MG63 (cell line): ENCODE measurements at places on chromosomes 6 and 20.

DNA sequence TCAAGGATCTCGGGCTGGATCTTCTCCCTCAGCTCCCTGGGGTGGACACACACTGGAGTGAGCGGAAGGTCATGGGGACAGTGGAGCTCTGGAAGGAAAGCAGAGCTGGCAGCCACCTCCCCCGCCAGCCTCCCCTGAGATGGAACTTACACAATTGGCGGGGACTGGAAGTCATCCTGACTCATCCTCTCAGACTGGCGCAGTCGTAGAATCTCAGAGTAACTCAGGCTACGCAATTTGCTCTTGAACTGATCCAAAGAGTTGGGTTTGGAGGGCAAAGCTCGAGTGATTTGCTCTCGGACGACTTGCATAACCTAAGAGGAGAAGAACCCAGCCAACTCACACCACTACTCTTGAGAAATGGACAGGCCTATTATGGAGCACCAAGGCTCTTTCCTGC lies 34.8 kb downstream of the ELMO2 start:
- DNase-seq, result no peak

DNA sequence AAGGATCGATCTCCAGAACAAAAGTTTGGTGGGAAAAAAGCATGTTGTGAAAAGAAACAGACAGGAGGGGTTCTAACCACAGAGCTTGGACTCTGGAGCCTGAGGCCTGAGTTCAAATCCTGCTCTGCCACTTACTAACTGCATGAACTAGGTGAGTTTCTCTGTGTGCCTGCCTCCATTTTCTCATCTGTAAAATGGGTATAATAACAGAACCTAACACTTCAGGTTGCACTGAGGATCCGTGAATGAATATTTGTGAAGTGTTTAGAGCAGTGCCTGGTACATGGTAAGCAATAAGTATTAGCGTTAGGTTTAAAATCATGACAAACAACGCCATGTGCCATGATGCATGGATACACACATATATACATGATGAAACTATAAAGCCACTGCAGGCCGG lies 36.6 kb downstream of the TTLL9 start:
- DNase-seq, result no peak

DNA sequence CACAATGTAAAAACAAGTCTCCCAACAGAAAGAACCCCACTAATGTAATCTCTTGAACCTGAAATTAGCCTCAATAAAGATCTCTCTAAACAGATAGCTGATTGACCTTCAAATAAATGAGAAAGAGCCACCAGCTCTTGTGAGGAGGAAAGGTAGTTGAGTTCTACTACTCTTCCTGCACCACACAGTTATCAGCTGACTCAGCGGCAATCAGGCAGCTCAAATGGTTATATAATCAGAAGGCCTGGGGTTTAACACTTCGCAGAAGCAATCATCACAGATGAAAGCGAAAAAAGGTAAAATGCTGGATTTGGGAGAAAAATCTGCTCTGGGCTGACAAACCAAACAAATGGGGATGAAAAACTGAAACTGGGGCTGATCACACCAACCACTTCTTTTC lies 91.8 kb downstream of the CHD6 start:
- no peak for DNase-seq

DNA sequence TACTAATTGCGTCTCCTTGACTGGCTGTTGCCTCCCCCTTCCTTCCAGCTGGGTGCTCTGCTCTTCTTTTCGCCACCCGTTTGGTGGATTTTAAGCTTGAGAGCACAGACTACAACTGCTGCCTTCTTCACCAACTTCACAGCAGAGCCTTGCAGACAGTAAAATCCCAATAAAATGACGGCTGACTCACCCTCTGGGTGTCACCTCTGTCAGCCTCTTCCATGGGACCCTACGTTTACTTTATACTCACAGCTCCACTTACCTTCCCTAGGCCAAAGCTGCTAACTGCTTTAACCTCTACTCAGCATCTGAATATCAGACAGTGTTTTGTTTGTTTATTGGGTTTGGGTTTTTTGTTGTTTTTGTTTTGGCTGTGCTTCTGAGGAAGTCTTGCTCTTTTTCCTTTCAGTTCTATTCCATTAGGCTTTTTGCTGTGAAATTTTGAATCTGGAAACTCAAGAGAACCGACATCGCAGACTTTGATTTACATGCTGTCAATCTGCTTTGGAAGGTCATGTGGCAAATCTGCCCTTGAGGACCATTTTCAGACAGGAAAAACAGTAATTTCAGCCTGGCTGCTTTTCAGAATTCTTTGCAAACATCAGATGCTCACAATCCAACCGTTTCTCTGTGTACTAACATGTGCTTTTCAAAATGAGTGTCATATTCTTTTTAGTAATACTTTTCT lies 2.4 kb downstream of the AGPAT4 start:
- DNase-seq, result no peak

DNA sequence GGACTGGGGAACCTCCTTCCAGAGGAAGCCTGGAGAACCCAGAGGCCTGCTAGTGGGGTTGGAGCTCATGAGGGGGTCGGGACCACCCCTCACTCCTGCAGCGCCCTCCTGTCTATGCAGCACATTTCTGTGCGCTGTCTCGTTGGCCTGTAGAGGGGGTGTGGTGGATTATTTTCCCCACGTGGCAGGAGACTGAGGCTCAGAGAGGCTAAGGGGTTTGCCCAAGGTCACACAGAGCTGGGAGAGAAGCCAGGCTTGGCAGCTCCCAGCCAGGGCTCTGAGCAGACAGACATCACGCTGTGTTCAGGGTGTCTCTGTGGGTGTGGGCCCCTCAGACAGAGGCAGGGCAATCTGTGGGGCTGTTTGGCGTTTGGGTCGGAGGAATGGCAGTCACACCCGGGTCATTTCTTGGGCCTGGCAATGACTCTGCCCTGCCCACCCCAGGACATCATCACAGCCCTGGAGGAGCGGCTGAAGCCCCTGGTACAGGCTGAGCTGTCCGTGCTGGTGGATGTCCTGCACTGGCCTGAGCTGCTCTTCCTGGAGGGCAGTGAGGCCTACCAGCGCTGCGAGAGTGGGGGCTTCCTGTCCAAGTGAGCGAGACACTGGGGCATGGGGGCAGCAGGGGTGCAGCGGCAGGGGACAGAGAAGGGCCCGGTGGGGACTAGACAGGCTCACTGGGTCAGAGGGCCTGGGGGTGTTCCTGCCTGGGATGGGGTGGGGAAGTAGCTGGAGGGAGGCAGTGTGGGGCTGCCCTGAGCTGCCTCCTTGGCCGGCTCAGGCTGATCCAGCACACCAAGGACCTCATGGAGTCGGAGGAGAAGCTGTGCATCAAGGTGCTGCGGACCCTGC lies 27.7 kb downstream of the UQCC2 start:
- no peak for DNase-seq

DNA sequence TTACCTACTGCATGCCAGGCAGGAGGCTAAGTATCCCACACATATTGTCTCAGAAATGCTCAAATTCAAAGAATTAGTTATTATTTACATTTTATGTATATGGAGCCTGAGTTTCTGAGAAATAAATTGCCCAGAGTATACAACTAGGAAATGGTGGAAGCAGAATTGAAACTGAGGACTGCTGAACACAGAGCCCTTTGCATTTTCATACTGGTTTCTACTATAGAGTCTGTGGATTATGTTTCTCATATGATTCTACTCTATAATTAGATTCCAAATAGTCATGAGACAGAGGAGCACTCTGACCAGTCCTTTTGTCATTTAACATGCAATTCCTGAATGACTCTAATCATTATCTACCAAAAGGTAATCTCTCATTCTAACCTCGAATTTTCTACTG lies 254.3 kb downstream of the LMBRD1 start:
- DNase-seq, result no peak

DNA sequence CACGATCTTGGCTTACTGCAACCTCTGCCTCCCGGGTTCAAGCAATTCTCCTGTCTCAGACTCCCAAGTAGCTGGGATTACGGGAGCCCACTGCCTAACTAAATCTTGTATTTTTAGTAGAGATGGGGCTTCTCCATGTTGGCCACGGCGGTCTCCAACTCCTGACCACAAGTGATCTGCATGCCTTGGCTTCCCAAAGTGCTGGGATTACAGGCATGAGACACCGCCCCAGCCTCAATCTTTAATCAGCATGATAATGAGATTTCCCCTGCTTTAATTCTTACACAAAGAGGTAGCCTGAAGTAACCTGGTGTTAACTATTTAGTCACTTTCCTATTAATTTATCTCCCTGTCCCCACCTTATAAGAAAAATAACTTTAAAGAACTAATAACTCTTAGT lies 31.3 kb upstream of the TRDN start:
- DNase-seq, result no peak

GRCh38 chr6:28901831-28902230 lies 22.0 kb downstream of the TRIM27 start:
- no peak for DNase-seq

- DNase-seq, result no peak
These were observed 174.3 kb downstream of the CDKAL1 start for GRCh38 chr6:20708367-20709124.

- peak; percentile 26 for DNase-seq
These were observed 368.3 kb upstream of the SASH1 start for GRCh38 chr6:147974376-147974775.

GRCh38 chr20:60206259-60206658 lies 248.0 kb downstream of the CDH26 start:
- DNase-seq, result peak; percentile 34

GRCh38 chr6:154683756-154684523 lies 49.3 kb upstream of the SCAF8 start:
- no peak for DNase-seq

GRCh38 chr6:116278481-116278829 lies 1.3 kb downstream of the TSPYL1 start:
- DNase-seq, result no peak

- DNase-seq, result no peak
These were observed 31.8 kb downstream of the PLCB4 start for GRCh38 chr20:9100691-9101090.

DNA sequence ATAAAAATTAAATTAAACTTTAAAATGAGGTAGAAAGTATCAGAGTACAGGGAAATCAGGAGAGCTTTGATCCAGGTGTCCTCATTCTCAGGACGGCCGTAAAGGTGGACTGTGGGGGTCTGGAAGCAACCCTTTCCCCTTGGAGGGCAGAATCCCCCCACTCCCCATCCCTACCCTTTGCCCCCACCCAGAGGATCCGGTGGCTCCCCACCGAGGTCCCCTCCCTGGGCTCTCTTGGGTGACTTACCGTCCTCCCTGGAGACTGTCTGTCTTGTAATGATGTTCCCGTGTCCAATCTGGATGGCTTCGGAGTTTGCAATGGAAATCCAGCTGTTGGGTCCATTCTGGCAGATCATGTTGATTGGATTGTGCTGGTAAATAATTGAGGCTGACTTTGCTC lies 7.3 kb downstream of the ZBP1 start:
- no peak for DNase-seq

- DNase-seq, result no peak
These were observed 38.5 kb downstream of the PAK5 start for GRCh38 chr20:9800421-9800820.
